ENCODE measurements at places on chromosomes 12 and 14. TPM values are rescaled to one million over a fixed set of nuclear protein-coding genes. Genes with fewer than 3 reads are reported as not detected.

The CMAS gene
- 55.2 TPM for total RNA-seq

The TMEM132C gene
- 6.7 TPM for total RNA-seq

The TMCC3 gene
- 6.1 TPM for total RNA-seq

The R3HDM2 gene
- total RNA-seq: 73.5 TPM

Measured in mucosa of gallbladder (tissue), 1 donor.